ENCODE measurements at places on chromosomes 7 and 10.

- no peak for DNase-seq
Measured at GRCh38 chr10:123579675-123580074, 86.5 kb upstream of the GPR26 start.

GRCh38 chr10:88926566-88927415 lies 25.8 kb downstream of the ACTA2 start:
- peak; percentile 96 for DNase-seq

- no peak for DNase-seq
Measured at GRCh38 chr7:146359176-146359575, 242.6 kb downstream of the CNTNAP2 start.

GRCh38 chr7:110224643-110225042 lies 866.3 kb upstream of the LRRN3 start:
- no peak for DNase-seq

All from fibroblast of pulmonary artery (primary cell).